Lung microvascular endothelial cell (primary cell): ENCODE measurements at places on chromosomes 2 and 18.

- no peak for DNase-seq
Observed at GRCh38 chr2:147031897-147032296, 812.9 kb upstream of the ACVR2A start.

- no peak for DNase-seq
Observed at GRCh38 chr2:5530011-5530696, 162.0 kb upstream of the SOX11 start.

DNA sequence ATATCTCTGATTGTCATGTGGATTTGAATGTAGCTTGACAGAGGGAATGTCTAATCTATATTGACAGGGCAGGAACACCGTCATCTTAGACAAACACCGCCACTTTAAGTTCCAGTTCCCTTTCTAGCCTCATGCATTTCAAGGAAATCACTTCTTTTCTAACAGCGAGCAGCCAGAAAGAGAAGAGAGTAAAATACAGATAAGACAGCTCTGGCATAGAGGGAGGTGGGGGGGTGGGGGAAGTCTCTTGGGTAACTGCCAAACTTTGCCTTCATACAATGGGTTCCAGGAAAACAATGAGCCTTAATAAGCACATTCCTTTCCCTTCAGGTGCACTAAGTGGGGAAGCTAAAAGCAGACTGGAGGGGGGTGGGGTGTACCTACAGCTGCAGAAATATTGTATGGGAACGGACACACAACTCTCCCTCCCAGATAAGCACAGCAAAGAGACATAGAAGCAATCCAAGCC is 37.2 kb downstream of the CASP10 start:
- peak; percentile 83 for DNase-seq

- no peak for DNase-seq
Observed at GRCh38 chr18:10388373-10388772, 66.1 kb upstream of the APCDD1 start.

GRCh38 chr2:139411236-139411635 is 631.0 kb upstream of the NXPH2 start:
- no peak for DNase-seq

GRCh38 chr2:144015655-144016245 is 504.2 kb downstream of the ZEB2 start:
- no peak for DNase-seq

DNA sequence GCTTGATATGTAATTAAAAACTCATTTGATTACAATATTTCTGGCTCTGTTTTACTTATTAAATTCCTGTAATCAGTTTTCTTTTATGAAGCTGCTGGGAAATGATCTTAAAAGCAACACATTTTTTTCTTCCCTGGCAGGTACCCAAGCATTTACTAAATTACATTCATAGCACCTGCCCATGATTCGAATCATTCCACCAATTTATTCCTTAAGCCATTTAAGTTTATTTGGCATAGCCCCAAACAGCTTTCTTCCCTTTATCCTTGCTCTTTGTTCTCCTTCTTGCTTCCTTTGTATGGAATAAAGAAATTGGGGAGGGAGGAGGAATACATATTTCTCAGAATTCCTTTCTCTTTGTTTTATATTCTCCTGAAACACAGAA is 241.3 kb downstream of the AGPS start:
- no peak for DNase-seq

DNA sequence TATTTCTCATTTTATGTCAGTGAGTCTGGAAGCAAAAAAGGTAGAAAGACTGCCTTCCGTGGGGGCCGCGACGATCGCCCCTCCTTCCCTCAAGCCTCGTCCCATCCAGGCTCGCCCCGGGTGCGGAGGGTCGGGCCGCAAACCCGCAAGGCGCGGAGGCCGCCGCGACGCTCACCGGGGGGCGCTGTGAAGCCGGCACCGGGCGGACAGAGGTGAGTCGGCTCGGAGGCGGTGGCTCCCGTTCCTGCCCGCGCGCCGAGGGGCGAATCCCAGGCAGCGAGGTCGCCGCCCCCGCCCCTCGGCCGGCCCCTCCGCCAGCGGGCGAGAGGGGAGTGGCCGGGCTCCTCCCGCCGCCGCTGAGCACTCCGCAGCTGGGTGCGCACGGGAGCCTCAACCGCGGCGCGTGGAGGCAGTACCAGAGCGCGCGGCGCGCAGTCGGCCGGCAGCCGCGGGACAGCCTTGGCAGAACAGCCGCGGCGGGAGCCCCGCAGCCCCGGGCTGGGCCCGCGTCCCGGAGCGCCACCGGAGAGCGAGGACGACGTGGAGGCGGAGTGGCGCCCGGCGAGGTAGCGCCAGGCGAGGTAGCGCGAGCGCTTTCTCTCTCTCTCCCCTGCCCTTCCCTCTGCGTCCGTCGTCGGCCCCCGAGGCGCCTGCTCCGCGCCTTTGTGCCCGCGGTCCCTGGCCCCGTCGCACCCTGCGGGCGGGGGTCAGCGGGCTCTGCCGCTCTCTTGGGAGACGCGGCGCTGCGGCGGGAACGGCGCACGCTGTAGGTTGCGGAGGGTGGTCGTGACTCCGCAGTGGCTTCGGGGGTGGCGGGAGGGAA is at the start of gene MYO1B:
MYO1B (plus strand) TSS at position 359 of the 823 bp plus-strand sequence. CDS start 31,492 bp downstream, outside the sequence.
- DNase-seq, result peak; percentile 91

DNA sequence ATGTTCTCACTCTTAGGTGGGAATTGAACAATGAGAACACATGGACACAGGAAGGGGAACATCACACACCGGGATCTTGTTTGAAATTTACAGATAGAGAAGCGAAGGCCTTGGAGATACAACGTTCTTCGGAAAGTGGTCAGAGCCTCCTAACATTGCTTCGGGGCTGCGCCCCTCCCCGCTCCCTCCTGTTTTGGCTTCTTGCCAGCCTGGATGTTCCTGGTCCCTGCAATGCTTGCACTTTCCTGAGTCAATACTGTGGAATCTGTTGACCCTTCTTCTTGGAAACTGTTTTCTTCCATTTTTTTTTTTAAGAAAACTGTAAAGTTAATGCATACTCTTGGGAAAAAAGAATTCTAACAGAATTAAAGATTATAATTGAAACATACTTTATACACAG is 360.8 kb downstream of the SOCS6 start:
- no peak for DNase-seq

- peak; percentile 76 for DNase-seq
Observed at GRCh38 chr2:231482806-231483391, 18.6 kb upstream of the NCL start.

GRCh38 chr2:4828682-4829374 is 863.4 kb upstream of the SOX11 start:
- no peak for DNase-seq

DNA sequence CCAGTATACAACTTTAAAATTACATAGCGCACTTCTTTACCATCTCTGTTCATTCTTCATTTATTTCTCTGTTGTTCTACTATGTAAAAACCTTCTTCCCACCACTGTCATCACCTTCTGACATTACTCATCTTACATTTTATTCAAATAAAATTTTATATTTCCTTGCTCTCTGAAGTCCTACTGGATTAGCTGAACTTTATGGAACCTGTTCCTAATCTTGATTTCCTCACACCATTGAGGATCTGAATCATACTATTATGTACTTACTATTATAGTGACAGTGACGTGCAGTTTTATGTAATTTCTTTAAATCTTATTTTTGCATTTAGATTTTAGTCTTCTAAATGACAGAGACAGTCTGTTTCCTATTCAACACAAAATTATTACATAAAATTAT is 98.3 kb downstream of the DYNAP start:
- no peak for DNase-seq

GRCh38 chr2:9416962-9417316 is 6.4 kb downstream of the ITGB1BP1 start:
- no peak for DNase-seq

GRCh38 chr2:70962211-70962884 is 16.1 kb upstream of the ANKRD53 start:
- DNase-seq, result no peak

GRCh38 chr2:239836021-239836765 is 188.9 kb downstream of the NDUFA10 start:
- DNase-seq, result no peak

DNA sequence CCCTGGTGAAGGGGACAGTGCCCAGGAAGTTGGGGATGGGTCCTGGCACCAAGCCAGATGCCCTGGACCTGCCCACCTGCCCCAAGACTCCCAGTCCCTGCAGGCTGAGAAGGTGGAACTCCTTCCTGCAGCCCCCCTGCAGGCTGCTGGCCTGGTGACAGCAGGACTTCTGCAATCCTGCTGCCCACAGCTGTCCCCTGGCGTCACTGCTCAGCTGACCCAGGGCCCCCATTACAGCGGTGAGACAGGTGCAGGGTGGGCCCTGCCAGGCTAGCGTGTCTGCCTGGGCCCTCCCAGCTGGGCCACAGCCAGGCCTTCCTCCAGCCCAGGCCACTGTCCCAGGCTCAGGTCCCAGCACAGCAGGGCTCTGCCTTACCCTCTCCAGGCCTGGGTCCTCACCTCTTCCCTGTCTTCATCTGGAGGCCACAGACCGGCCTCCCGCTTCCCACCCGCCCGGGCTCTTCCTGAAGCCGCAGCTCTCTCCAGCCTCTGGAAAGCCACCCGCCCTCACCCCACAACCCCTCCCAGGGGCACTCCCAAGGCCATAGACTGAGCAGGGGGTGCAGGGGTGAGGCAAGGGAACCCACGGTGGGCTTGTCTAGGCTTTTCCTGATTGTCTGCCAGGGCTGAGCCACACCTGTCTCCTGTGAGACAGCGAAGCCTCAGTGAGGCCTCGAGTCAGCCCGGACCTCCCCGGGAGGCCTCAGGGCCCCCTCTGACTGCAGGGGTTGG is 8.8 kb upstream of the ERFE start:
- DNase-seq, result no peak
